ENCODE measurements at places on chromosomes 4 and X. TPM values are rescaled to one million over a fixed set of nuclear protein-coding genes. Genes with fewer than 3 reads are reported as not detected.

The KCND1 gene
- total RNA-seq: 0.96 TPM

GRCh38 chrX:57905141-57905540 lies 5.1 kb downstream of the ZXDA start:
- no peak for DNase-seq

GRCh38 chrX:71198066-71198465 lies 25.0 kb upstream of the GJB1 start:
- no peak for DNase-seq

- no peak for DNase-seq
Observed at GRCh38 chrX:95791876-95792275, 892.8 kb upstream of the DIAPH2 start.

GRCh38 chr4:154610582-154610981 lies 1.9 kb downstream of the FGG start:
- DNase-seq: no peak

The SRPK3 gene
- total RNA-seq: 1.5 TPM
